Stimulated activated CD8-positive, alpha-beta memory T cell treated with anti-CD3 and anti-CD28 coated beads, Interleukin-12 subunit alpha, Interleukin-12 subunit beta, amount 100 ng/mL, for 4 hours (primary cell): ENCODE measurements at places on chromosomes 2 and 18.

DNA sequence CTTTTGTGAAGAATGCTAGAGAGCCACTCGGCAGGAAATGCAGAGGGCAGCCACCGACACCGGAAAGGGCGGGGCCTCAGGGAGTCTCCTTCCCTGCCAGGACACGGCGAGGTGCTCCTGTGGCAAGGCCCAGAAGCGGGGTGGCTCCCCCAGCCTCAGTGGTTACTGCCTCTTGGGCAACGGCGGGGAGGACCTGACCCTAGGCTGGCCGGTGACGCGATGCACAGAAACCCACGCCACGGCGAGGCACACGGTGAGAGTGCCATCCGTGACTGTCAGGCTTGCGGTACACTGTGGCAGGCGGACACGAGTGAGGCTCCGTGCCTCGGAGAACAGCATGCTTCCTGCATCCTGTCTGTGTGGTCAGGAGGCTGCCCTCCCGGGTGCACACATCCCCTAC, 47.8 kb downstream of the ZAP70 start:
- peak; percentile 31 for DNase-seq

DNA sequence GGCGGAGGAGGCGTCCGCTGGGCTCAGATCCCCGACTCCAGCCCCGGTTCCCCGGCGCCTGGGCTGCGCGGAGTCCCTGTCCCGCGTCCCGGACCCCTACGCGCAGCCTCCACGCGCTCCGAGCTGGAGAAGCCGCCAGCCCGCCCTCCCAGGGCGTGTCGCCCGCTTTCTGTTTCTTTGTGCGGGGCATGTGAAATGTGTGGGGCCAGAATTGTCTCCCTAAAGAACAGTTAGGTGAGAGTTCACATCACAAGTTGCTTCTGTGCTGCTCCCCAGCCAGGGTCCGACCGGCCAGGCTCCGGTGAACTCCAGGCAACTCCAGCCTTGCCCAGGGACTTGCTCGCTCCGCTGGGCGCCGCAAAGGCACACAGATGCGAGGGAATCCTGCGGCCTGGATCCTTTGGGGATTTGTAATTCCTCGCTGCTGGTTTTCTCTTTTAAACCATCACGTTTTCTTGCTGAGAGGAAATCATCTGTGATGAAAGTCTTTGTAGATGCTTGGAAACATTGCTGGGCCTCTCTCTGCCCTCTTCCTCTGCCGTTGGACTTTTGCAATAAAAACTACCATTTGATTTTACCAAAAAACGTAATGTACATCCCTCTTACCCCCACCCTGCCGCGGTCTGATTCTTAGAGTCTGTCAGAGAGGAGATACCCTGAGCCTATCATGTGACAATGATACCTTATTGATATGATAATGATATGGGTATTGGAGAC, 631 bp downstream of the GYPC start:
- DNase-seq, result peak; percentile 31

DNA sequence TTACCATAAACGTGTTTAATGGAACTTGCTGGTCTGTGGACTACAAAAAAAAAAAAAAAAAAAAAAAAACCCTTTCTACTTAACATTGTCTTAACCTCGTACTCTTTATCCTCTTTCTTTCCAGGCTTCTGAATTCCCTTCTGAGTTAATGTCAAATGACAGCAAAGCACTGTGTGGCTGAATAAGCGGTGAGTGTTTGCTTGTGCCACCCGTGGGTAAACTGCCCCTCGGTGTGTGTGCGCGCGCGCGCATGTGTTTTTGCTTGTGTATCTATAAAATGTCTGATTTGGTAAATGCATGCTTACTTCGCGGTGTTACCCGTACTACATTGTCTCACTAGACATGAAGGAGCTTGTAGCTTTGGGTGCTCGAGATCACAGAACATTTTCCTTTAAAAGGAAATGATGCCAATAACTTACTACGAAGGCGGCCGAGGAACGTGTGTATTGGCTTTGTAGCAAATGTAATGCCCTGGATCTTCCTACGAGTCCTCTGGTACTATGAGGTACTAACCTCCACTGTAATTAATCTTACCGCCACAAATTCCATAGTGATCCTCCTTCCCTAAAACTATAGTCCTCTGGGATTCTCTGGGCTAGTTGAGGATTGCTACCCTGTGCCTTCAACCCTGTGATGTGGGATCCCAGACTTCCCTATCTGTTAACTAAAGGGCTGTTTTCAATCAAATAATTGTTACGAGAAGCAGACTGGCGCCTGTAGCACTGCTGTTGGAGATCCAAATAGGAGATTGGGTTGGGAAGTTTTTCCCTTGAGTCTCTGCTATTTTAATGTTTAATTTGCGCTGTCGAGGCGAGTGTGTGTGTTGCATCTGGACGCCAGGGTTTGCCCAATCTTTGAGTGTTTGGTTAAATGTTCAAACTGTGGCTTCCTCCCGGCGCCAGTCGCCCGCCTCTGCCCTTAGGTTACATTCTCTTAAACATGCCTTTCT, 1.1 kb downstream of the ID2 start:
- no peak for DNase-seq

DNA sequence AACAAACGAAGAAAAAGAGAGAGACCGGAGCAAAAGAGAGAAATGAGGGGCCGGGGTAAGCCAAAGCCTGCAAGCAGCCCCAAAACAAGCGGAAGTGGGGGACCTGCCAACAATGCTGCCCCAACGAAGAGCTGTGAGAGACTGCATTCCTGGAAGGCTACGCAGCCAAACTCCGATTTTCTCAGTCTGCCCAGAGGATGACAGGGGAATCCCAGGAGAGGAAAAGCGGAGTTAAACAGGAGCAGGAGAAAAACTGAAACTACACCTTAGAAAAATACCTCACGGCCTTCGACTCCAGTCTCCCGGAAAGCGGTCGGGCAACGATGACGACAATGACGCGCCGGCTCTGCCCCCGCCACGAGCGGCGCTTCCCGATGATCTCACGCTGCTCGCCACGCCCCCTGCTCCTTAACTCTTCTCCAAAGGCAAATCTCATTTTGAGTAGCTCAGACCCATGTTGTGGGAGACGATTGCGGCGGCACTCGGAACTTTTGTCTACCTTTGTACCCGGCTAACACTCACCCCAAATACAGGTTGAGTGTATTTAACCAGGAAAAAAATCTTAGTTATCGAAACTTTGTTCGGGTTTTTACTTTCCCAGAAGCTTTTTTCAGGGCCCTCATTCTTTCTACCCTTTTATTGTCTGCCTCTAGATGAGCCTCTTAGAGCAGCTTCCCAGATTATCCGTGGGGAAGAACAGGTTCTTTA, at the start of gene C1D:
TSS of gene C1D (minus strand) at position 325 of the 708 bp plus-strand sequence. CDS start 15,694 bp downstream, outside the sequence.
- DNase-seq, result peak; percentile 82

GRCh38 chr18:31658670-31659575, 25.5 kb downstream of the B4GALT6 start:
- DNase-seq, result no peak

GRCh38 chr2:239369631-239370161, 31.1 kb downstream of the HDAC4 start:
- peak; percentile 28 for DNase-seq

DNA sequence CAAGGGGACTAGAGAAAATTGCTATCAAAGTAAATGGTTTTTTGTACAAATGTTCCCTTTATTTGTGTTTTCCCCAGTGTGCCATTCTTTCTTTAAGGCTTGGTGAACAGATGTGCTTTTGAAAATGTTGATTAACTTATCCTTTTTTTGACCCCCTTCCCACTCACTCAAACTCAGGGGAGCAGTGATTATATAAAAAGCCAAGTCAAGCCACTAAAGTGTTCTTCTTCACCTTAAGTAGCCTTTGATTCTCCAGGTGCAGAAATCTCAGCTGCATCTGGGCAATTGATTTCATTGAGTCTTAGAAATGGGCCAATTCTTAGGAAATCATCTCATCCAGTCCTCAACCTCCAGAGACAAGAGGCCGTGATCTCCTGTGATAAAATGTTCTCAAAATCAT, 107.6 kb downstream of the NRP2 start:
- no peak for DNase-seq

DNA sequence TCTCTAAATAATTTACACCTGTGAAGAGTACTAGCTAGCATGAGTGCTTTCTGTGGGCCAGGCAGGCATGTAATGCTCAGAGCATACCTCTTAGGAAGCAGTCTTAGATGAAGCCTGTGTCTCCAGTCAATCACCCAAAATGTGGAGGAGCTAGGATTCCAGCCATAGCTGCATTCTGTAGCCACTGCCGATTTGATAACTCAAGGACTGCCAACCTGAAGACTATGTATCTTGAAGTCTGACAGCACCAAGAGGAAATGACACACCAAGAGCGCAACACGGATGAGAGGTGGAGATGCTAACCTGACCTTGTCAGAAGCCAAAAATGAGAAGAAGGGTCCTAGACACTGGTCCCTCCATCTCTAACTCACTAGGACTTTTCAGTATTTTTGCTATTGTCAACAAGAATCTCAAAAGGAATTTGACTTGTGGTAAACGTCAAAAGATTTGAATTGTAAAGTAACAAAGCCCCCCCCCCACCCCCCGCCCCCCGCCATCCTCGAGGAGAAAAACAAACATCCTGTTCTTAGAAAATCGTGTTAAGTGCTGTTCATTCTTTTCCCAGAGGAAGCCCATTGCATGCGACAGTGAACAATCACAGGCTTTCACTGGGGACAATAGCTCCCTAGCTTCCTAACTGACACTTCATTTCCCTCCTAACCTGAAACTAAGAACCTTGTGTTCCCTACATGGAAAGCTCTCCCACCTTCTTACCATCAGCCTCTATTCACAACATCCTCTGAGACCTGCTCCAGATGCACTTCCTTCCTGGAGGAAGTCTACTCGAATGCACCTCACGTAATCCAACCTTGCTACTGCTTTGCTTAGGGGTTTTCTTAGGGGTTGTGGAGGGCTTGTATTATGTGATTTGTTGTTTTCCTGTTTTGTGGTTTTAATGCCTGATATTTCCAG, 14.7 kb downstream of the CDC42EP3 start:
- DNase-seq, result no peak

DNA sequence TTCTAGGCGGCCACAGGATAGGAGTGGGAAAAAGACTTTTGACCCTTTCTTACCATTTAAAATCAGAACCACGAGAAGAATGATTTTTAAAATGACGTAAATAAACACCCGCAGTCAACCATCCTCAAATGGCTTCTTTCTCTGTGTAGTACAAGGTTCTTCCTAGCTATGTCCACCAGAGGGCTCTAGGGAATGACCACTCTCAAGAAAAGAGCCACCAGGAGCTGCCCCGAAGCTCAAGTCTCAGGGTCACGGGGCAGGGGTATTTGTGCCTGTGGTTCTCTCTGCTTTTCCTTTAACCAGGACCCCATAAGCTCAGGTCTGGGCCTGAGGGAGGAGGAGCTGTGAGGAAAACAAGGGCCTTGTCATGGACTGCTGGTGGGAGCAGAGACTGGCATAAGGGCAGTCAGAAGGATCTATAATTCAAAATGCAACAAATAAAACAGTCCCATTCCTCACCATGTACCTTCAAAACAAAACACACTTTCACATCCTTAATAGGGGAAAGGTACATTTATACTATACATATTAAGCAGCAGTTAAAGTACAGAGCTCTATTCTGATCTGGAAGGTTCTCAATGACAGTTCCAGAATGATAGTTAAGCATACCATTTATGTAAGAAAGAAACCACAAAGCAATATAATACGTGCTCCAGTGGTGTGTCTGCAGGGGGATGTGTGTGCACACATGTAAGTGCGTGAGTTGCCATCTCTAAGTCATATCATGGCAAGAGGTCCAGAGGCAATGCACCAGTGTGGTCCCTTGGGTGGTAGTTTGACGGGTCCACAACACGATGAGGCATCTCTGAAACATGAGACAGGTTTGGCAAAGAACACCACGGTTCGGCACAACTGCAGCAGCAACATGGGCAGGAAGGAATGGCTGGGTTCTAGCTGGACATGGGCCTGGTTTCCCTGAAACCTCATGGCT, 18.6 kb downstream of the LYPD1 start:
- DNase-seq, result no peak

- DNase-seq, result no peak
These were observed 583.6 kb upstream of the PIK3C3 start for GRCh38 chr18:41371156-41372045.

DNA sequence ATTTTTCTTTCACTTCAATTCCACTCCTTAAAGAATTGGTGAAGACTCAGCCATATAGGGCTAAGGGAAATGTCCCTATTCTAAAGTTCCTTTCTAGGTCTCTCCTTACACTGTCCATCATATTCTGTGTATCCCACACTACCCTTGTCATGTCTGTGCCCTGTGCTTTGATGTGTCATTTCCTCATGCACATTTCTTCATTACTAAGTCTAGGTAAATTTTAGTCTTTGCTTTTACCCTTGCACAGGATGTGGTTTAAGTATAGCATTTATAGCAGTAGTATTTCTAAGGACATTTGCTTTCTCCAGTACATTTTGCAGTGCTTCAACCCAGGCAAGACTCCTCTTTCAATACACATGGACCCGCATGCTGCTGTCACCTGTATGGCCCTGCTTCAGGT, 221.5 kb upstream of the ACVR2A start:
- DNase-seq, result no peak

DNA sequence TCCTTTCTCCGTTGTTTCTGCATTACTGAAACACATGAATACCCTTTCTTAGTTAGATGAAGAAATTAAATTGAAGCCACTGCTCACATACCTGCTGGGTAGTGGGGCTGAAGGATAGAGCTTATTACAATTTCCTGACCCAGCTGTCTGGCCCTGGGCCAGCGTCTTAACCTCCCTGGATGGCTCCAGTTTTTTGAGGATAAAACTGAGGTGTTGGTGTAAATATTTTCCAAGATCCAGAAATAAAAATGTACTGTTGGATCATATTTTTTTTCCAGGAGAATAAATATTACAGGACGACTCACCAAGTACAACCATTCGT, 3.5 kb downstream of the RNF144A start:
- DNase-seq, result no peak

DNA sequence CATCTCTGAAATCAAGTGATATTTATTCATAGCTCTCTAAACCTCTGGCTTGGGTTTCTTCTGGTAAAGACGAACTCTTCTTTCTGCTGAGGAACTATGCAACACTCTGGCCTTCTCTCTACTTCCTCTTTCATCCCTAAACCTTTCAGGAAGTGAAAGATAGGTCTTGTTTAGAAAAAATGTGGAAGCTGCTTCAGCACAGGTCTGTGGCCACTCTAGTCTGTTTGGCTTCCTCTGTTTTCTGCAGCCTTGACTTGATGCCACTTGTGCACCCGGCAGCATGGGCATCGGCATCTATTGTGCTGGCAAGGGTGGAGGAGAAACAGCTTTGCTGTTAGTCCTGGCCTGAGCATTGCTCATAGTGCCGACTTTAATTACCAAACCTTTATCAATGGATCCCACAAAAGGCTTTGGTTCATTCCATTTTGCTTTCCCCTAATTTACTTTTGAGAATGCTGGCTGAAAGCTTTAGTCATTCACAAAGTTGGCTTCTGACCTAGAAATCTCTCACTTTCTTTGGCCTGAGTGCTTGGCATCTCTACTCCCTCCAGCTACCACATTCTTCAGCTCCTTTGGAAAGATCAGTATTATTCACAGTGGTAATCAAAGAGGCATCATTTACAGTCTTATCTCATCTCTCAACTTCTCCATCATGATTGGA, 32.0 kb upstream of the GPR39 start:
- no peak for DNase-seq

- DNase-seq, result no peak
These were observed 112.0 kb upstream of the TEKT4 start for GRCh38 chr2:94759211-94759610.

- DNase-seq, result no peak
These were observed 186.1 kb upstream of the RBMS1 start for GRCh38 chr2:160679686-160680085.

GRCh38 chr2:130286983-130287655, 55.6 kb upstream of the IMP4 start:
- DNase-seq, result no peak

GRCh38 chr2:219289537-219290361, 10.6 kb downstream of the DNAJB2 start:
- DNase-seq, result no peak
